Lower leg skin (tissue), 4 donors: ENCODE measurements at places on chromosomes 7 and 10. TPM values are rescaled to one million over a fixed set of nuclear protein-coding genes. Genes with fewer than 3 reads are reported as not detected.

DNA sequence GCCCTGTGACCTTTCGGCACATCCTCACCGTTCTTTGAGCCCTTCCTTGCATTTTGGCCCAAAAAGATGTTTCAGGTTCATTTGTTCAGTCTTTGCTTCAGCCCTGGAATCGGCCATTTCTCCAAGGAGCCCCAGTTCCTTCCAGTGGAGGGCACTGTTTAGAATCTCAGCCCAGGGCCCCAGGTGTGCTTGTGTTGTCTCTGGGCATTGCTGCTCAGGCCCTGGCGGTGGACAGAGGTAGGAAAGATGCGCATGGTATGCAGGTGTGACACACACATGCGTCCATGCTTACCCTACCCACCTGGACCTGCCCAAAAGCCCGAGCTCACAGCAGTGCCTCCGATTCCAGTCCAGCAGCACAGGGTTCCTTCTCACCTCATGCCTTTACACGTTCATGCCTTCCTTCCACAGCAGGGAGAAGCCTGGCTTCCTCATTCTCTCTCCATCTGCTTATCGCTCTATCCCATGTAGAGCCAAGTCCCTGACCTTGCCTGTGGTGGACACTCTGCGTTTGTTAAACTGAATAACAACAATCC is 70.6 kb downstream of the LHPP start:
- DNase-seq, result no peak

PIK3AP1 gene
- total RNA-seq, result 4.0 TPM

DNA sequence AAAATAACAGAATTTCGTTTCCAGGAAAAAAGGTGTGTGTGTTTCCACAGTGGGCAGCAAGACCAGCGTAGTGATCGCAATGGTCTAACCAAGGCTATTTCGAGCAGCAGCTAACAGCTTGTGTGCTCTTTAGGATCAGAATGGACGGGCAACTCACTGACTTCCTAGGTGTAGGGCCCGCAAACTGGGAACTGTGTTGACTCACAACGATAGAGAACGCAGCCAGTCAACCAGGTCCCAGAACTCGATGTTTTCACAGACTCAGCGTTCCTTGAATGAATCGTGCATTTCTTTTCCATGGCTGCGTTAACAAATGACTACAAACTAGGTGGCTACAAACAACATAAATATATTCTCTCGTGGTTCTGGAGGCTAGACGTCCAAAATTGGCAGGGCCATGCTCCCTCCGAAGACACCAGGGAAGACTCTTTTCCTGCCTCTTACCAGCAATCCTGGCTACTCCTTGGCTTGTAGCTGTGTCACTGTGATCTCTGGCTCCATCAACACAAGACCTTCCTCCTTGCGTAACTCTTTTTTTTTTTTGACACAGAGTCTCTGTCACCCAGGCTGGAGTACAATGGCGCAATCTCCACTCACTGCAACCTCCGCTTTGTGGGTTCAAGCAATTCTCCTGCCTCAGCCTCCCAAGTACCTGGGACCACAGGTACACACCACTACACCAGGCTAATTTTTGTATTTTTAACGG is 39.1 kb downstream of the PODXL start:
- DNase-seq, result peak; percentile 52

DNA sequence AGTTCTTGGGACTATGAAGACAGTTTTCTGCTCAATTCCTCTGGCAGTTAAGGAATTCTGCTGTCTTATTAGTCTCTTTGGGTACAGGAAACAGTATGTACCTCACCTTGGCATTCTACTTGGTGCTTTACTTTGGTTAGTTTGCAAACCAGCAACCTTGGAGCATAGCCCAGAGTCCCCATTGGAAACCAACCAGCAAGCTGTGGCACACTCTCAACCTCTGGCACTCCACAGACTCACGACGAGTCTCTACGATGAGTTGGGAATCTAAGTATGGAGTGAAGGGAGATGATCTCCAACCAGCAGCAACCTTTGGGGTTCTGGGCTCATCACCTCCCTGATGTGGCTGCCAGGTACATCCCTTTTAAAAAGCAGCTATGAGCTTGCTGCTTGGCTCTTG is 43.8 kb downstream of the TPK1 start:
- DNase-seq, result no peak

DNA sequence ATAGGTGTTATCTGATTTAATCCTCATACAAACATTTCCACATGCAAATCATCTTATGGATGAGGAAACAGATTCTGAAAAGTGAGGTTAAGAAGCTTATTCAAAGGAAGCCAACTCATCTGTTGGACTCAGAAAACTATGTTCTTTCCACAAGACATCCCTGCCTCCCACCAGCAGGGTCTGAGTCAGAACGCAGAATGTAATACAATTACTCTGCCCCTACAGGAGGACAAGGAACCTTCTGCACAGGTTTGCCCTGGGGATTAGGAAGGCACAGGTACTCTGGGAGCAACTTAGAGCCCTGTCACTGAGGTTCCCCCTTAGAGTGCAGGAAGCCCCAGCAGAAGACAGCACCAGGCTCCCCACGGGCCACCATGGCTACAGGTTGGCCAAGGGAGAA is 255.7 kb downstream of the TNS3 start:
- no peak for DNase-seq

DNA sequence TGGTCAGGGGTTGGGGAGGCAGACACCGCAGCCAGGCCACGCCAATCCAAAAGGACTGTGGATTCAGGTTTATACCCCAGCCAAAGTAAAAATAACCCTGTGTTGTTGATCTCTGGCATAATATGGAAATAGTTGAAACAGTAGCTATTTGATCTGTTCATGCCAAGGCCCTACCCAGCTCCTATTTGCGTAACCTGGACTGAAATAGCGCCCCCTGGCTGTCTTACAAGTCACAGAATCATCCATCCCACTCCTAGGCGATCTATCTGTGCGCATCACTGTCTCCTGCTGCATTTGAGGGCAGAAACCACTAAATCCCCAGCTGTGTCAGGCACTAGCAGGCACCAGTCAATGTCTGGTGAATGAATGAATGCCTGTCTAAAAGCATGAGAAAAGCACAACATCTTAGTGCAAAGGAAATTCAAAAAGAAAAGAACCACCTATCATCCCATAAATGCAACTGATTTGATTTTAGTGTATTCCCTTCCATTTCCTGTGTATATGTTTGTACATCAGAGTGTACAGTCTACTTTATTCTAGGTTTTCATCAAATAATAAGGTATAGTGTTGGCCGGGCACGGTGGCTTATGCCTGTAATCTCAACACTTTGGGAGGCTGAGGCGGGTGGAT is 160.0 kb downstream of the SLIT1 start:
- no peak for DNase-seq
